Breast epithelium (tissue), 4 donors: ENCODE measurements at places on chromosomes 16 and 17.

- DNase-seq, result no peak
Measured at GRCh38 chr16:11950388-11950787, 8.5 kb upstream of the NPIPB2 start.

DNA sequence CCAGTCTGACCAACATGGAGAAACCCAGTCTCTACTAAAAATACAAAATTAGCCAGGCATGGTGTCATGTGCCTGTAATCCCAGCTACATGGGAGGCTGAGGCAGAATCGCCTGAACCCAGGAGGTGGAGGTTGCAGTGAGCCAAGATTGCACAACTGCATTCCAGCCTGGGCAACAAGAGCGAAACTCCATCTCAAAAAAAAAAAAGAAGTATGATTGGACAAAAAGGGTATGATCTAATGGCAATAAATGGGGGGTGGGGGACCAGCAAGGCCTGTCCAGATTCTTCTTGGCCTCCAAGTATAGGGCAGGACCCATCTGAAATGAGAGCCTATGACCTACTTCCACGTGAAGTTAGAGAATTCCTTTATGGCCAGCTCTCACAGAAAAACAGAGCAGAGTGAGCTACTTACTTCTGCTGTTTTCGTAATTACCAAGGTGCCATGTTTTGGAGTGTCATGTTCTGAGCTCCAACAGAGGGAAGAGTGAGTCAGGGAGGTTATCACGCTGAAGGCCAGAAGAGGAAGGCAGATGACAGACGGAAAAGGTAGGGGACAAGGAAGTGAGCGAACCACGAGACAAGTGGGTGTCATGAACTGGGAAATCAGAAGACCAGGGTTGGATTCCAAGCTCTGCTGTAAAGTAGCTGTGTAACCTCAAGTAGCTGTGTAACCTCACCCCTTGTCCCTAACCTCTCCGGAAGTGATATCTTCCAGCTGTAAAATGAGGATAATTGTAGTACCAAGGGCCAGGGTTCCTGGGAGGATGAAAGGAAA lies 3.6 kb upstream of the ZMYND15 start:
- DNase-seq, result no peak

GRCh38 chr17:58632324-58633314 lies 59.2 kb downstream of the TEX14 start:
- no peak for DNase-seq

- peak; percentile 25 for DNase-seq
Measured at GRCh38 chr17:40532520-40533253, 31.3 kb upstream of the TNS4 start.

DNA sequence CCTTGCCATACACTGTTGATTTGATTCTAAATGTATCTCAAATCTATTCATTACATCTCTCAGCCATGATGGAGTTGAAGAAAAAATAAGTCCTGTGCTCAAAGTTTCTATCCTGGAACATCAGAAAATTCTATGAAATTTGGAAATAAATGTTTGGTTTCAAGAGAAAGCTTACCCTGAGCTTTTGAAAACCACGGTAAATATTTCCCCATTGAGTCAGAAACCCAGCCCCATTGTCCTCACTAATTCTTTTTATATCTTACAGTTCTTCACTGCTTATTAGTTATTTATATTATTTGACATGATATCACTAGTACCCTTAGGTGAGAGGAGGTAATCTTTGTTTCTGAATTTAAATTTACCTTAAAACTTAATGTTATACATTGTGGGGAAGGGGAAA lies 128.5 kb downstream of the MRTFB start:
- DNase-seq, result no peak

- no peak for DNase-seq
Measured at GRCh38 chr17:51147650-51148049, 5.7 kb upstream of the NME1 start.

DNA sequence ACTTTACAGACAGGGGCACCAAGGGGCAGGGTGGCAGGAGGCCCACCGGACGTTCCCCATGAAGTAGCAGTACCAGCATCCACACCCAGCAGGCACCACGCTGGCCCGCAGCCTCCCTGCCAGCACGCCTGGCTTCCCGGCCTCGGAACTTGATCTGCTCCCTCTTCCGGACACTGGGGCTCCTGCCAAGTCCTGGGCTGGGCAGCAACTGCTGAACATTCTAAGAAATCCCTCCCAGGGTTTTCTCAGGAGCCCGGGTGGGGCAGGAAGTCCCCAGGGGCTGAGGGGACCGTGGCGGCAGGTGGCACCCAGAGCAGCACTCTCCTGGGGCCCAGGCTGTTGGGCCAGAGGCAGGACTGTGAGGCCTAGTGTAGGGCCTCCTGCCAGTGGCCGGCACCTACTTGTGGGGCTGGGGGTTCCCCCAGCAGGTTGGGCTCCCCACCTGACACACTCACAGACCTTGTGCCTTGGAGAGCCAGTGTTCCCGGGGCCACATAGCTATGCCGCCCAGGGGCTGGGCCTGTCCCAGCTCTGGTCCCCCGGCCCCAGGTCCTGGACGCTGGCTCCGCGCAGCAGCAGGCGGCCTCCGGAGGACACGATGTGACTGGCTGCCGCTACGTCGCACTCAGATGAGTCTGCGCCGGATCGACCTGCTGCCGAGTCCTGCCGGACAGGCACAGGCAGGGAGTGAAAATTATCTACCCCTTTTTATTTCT lies 86.2 kb upstream of the CBX4 start:
- DNase-seq, result peak; percentile 60

DNA sequence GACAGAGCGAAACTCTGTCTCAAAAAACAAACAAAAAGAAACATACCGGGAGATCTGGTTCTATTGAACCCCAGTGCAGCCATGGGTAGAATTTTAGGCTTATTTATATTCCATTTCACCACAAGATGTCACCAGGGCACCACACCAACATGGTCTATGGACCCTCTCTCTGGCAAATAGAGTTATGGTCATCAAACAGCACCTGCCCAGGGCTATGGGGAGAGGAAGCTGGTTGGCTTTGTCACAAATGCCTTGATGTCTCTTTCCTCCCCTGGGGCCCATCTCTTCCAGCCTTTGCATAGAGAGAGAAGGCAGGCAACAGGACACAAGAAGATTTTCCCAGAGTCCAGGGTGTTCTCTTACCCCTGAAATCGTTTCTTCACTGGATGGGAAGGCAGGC lies 128.4 kb downstream of the WWOX start:
- DNase-seq, result no peak

DNA sequence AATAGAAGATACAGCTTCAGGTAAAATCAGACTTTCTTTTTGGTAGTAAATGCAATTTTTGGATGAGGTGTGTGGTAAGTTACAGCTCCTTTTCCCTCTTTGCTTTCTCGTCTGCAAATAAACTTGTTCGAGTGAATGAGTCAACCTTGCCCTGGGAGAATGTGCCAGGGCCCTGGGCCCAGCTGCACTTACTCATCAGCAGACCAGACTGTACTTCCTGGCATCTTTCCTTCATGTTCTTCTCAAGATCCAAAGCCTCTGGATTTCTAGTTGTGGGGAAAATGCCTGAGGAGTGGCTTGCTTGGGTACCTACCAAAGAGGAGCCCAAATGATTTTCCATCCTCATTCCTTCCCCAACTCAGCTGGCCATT lies 5.4 kb upstream of the G6PC1 start:
- no peak for DNase-seq

- DNase-seq, result no peak
Measured at GRCh38 chr16:20114356-20114755, 40.7 kb upstream of the GPR139 start.

DNA sequence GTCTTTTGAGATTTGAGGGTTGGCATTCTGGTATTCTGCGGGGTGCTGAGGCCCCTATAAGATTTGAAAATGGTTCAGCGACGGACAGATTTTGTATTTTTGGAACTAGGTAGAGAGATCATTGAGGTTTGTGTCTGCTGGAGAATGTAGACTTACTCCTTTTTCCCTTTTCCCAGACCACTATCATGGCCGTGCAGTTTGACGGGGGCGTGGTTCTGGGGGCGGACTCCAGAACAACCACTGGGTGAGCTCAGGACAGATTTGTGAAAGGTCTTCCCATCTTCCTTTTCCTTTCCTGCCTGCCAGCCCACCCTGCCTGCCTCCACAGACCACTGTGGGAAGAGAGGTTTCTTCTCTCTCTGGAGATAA lies 572 bp downstream of the PSMB6 start:
- DNase-seq, result no peak

- DNase-seq, result no peak
Measured at GRCh38 chr17:7623661-7624060, 4.0 kb downstream of the SAT2 start.

- no peak for DNase-seq
Measured at GRCh38 chr16:13561291-13562070, 358.5 kb upstream of the ERCC4 start.

- no peak for DNase-seq
Measured at GRCh38 chr17:54749157-54749556, 151.5 kb upstream of the TOM1L1 start.

GRCh38 chr16:78500659-78501270 lies 401.3 kb downstream of the WWOX start:
- no peak for DNase-seq

GRCh38 chr17:3276126-3276525 lies 22.0 kb downstream of the OR3A1 start:
- no peak for DNase-seq

- DNase-seq, result no peak
Measured at GRCh38 chr17:7139400-7139799, 24.8 kb upstream of the ASGR2 start.

GRCh38 chr17:55458978-55459377 lies 37.3 kb upstream of the MMD start:
- DNase-seq, result no peak

DNA sequence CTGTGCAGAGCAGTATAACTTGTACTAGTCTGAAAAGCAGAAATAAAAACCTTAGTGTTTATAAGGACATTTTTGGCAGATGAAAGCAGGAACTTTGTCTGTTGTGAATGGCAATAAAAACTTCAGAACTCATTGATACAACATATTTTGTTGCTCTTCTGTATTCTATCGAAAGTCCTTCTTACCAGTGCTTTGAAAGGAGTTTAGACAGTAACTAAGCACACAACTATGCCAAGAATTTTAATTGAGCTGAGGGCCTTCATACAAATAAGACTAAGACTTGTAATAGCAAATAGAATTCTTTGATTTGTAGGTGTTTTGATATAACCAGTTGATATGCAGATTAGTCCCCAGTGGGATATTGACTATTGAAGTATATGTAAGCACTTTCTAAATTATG lies 308.4 kb downstream of the ZFHX3 start:
- DNase-seq, result no peak

DNA sequence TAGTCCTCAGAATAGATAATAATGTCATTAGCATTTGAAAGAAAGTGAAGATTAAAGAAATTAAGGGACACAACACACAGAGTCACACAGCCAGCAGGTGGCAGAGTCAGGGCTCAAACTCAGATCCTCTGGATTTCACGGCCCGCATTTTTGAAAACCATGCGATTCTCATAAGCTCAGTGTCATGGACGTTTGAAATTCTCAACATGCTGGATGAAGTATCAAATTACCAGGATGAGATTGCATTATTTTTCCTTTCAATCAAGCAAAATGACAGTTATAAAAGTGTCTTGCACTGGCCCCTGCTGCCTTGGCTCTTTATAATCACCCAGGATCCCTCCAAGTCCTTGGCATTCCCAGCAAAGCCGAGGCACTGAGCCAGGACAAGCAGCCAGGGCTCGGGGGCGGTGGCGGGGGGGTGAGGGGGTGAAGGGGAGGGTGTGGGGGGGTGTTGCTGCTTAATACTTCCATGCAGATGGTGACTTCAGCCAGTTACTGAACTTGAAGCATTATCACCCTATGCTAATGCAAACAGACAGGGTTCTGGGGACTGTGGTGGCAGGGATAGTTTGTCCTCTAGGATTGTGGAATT lies 6.6 kb upstream of the BMERB1 start:
- DNase-seq, result peak; percentile 61

- no peak for DNase-seq
Measured at GRCh38 chr17:740240-741017, 8.0 kb downstream of the TLCD3A start.

- no peak for DNase-seq
Measured at GRCh38 chr16:60481591-60481990, 1554.6 kb downstream of the CDH8 start.

- DNase-seq, result no peak
Measured at GRCh38 chr16:85948138-85948509, 49.2 kb downstream of the IRF8 start.

DNA sequence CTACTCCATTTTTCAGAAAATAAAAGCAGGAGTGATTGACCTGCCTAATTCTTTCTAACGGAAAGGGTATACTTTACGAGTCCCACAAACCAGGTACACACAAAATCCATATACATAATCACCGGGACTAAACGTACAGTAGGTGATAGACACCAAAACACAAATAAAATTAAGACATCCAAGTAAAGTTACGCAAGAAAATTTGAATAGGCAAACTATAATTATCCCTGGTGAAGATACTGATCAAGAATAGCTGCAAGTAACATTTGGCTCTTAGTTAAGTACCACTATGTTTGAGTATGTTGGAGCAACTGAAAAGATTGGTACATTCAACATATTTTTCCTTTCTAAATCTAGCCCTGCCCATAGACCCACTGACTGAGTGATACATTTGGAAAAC lies 1.7 kb downstream of the HELZ start:
- DNase-seq, result no peak

DNA sequence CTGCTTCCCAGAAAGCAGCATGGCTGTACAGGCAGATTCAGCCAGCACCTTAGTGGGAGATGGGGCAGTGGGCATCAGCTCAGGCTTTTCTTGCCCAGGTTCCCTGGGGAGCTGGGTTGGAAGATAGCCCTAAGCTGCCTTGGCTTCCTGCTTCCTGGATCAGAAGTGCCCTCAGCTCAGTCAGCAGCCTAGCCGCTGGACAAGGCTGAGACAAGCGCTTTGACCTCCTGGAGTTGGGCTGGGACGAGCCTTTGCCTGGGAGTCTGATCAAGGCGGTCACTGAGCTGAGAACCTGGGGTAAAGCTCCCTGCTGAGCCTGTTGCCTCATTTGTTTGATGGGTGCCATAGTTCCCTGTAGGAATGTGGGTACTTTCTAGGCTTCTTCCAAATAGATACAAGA lies 190.0 kb downstream of the RAB11FIP4 start:
- no peak for DNase-seq

DNA sequence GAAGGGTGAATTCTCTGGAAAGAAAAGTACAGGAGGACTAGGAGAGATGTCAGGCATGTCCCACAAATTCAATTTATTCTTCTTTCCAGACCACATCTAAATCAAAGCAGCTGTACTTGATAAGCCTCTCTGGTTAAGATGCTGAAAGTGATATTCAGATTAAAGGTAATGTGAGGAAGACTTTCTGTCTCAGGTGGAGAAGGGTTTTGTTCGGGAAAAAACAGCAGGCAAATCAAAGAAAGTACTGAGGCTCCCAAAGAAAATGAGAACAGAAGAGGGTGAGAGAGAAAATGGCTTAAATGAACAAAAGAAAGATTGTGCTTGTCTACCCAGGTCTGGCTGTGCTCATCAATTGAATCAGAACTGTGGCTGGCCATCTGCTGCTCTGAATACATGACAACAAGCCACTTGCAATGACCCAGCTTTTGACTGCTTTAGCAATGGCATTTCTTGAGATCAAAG lies 55.6 kb downstream of the MMD start:
- DNase-seq, result no peak

GRCh38 chr17:27782791-27783206 lies 17.5 kb downstream of the NOS2 start:
- no peak for DNase-seq
